Dorsolateral prefrontal cortex (tissue), 122 donors: ENCODE measurements at places on chromosomes 2 and 18.

- DNase-seq, result no peak
These were observed 208.8 kb upstream of the CRIM1 start for GRCh38 chr2:36146765-36147164.

DNA sequence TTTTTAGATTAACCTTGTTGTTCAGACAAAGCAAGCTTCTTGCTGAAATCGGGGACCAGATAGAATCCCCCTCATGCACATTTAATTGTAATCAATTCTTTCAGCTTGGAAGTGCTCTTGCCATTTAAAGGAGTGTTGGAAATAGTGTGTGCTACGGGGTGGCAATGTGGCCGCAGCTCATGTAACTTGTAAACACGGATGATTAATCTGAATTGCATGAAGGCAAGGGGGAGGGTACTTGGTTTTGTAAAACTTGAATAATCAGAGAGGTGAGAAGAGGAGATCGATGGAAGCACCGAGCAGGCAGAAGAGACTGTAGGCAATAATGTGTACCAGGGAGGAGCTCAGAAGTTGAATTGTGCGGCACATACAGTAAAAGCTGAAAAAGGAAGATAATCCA, 273.5 kb downstream of the PTGR3 start:
- DNase-seq, result no peak

DNA sequence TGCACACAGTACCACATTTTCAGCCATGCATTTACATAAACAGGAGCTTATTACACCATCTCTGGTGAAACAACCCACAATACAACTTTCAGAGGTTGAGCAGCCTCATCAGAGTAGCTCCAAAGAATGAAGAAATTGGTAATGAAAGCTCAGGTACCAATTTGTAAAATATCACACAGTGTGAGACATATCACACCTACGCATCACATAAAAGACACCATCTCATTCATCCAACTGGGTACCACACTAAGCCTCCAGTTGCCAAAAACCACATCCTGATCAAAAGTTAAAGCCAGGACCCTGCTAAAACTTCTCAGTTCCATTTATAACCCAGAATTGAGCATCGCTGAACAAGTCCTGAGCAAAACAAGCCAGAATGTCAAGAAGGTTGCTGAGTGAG, 4.6 kb downstream of the TMEM163 start:
- no peak for DNase-seq

DNA sequence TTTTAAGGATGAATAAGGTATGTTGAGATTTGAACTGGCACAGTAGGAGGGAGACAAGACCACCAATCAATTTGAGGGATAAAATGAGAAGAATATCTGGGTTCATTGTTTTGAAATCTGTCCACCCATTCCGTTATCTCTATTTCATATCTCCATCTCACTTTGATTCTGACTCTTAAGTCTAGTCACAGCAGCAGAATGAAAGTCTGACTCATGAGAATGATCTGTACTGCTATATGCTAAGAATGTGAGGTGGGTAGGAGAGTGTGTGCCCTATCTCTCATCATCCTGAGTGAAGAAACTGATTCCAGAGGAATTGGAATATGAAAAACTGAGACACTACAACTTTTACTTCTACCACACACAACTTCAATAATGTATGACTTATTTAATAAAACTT, 1994.5 kb upstream of the PIK3C3 start:
- no peak for DNase-seq

- DNase-seq, result no peak
These were observed 223.7 kb downstream of the ANKRD30B start for GRCh38 chr18:14971461-14972185.

- DNase-seq, result no peak
These were observed 54.9 kb downstream of the NYAP2 start for GRCh38 chr2:225454412-225454811.

DNA sequence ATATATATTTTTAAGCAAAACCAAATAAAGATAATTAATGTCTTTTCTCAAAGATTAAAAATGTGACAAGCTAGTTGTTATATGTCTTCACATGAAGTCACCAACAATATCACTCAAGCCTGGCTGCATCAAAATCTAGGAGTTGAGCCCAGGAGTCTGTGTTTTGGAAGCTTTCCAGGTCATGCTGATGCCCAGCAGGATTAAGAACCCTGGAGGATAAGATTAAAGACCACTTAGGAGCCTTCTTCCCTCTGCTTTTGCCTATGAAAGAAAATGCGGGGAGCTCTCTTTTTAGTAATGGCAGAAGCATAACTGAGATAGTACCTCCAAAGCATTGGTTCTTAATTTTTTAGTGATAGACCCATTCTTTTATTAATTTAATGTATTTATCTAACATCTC, 157.4 kb downstream of the ASXL3 start:
- DNase-seq, result no peak

GRCh38 chr18:46542545-46542944, 114.5 kb downstream of the LOXHD1 start:
- DNase-seq, result no peak

GRCh38 chr18:48202006-48202348, 207.2 kb downstream of the ZBTB7C start:
- DNase-seq, result no peak

DNA sequence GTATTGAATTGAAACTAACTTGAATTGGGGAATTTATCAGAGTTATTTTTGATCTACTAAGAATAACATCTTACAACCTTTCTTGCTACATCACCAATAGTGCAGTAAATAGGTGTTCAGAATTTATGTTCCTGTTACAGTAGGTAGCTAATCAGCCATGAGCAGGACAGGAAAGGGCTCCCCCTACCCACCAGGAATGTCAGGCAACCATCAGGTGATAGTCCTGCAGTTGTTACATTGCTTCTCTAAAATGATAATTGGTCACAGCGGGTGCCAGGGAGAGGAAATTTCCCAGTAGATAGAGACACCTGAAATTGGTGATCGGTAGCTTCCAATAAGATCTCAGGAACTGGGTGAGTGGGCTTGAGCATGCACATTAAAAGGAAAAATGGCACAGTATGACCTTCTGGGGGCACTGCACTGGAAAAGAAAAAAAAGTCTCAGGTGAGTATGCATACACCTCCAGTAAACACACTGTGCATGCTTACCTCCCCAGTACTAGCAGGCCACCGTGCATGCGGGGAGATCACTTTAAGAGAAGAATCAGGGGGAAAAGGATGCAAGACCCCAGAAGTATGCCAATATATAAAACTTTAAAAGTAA, 1092.0 kb upstream of the LRRTM1 start:
- DNase-seq, result no peak

GRCh38 chr18:49846718-49847470, 33.6 kb upstream of the ACAA2 start:
- DNase-seq, result no peak

- DNase-seq, result no peak
These were observed 89.2 kb downstream of the DOCK10 start for GRCh38 chr2:224952936-224953657.

DNA sequence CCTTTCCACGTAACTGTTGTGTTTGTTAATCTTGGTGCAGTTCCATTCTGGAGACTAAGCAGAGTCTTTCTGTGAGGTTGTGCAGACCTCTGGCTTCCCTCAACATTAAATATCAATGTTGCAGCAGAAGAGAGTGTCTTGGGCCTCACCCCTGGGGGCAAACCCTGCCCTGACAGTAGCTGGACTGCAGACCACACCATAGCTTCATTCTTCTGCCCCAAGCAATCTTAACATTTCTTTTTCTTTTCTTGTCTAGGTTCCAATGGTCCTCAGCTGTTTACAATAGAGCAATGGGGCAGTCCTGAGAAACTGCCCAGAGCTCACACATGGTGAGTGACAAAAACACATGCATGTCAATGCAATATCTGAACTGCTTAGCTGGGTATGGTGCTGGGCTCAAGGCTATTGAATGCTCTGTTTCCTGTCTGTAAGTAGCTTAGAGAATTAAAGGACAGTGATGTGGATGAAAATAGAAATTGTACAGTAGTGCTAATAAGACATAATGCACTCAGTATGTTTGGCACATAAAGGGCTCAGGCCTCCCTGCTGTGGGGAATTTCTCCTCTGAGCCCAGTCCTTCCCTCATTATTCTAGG, 237.6 kb downstream of the ALPK2 start:
- no peak for DNase-seq

- no peak for DNase-seq
These were observed 351.0 kb downstream of the SS18 start for GRCh38 chr18:25739376-25739775.

DNA sequence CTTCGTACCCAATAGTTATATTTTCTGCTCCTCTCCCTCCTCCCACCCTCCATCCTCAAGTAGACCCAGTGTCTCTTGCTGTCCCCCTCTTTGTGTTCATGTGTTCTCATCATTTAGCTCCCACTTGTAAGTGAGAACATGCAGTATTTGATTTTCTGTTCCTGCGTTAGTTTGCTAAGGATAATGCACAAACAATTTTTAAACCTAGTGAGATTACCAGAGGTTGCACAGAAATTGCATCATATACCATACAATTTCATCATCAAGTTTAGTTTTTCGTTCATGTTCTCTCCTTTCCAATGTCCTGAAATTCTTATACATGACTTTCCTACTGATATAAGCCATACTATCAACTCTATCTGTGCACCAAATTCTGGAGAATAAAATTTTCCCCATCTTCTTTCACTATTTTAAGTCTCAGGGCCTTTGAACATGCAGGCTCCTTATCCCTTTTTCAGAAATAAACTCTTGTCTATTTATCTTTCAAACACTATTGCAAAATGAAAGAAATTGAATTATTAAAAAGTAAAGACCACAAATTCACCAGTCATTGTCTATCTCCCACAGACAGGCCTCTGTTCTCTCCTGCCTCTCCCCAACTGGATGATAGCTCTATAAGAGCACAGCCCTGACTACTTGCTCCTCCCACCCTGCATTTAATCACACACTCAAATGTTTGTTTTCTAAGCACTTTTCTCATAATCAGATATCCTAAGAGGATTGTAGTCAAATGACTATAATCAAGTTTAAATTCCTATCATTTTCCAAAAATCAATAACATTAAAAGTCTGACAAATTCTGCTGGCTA, 27.2 kb upstream of the B4GALT6 start:
- no peak for DNase-seq

- no peak for DNase-seq
These were observed 207.4 kb downstream of the CBLN2 start for GRCh38 chr18:72336786-72337185.

DNA sequence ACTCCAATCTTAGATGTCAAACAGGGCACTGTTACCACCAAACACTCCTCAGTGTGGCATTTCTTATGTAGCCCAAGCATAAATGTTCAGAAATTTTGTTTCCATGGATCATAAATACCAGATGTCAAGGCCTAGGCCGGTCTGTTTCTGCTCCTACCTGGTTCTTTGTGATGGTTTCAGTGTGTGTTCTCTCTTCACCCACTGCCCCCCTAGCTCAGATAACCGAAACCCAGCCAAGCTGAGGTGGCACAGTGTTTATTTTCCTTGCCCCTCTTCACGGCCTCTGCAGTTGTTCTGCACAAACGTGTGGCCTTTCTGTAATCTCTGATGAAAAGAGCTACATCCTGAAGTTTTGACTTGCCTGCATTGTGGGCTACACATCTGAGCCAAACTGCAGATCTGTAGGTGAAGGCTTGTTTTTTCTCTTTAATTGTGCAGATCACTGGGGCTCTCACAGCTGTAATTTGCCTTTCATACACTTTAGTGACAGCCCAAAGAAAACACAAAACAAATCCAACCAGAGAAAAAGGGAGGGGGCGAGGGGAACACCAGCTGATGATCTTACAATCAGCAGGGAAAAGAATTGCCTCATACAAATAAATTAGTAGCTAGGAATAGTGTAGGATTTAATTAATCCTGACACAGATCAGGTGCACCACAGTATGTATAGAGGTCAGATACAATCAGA, 99.1 kb downstream of the NRP2 start:
- DNase-seq, result no peak

GRCh38 chr2:8043295-8043694, 638.6 kb upstream of the ID2 start:
- no peak for DNase-seq

- no peak for DNase-seq
These were observed 77.8 kb downstream of the CHRNA1 start for GRCh38 chr2:174686430-174686829.

GRCh38 chr18:4077721-4078120, 377.4 kb downstream of the DLGAP1 start:
- DNase-seq, result no peak

DNA sequence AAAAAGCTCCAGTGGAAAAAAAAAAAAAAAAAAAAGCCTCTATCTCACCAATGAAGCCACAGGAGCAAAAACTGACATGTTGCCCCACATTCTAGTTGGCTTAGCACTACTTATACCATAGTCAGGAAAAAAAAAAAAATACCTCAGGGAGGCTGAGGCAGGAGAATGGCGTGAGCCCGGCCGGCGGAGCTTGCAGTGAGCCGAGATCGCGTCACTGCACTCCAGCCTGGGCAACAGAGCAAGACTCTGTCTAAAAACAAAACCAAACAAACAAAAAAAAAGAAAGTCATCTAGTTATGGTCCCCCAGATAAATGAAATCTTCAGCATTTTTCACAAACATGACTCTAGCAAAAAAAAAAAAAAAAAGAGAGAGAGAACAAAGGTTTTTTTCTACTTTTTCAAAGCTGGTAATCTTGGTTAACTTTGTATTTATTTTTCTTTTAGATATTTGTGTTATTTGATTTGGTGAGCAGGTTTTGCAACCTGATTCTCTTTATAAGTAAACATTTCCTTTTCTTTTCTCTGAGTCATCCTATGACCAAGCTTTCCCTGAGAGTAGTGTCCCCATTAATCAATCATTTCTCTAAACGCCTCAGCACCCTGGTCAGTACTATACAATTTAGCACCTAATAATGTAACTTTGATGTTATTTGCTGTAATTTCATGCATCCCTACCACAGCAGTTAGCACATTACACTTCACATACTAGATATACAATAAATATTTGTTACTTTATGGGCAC, 273.7 kb upstream of the PIK3C3 start:
- DNase-seq, result no peak

DNA sequence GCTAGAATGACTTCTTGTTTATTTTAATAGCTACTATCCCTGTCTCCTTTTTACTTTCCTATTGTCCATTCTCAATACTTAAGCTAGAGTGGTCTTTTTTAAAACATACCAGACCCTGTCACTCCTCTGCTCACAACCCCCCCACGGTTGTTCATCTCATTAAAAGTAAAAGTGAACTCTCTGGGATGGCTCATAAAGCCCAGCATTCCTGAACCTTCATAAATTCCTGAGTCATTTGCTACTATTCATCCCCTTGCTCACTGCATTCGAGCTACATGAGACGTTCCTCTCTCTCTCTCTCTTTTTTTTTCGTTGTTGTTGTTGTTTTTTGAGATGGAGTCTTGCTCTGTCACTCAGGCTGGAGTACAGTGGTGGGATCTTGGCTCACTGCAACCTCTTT, 148.7 kb upstream of the DSEL start:
- no peak for DNase-seq

GRCh38 chr2:137747509-137747908, 216.8 kb upstream of the HNMT start:
- DNase-seq, result no peak

- DNase-seq, result no peak
These were observed 24.7 kb upstream of the MBP start for GRCh38 chr18:77157312-77157711.
